ENCODE measurements at places on chromosomes 5 and 9.

GRCh38 chr5:85017261-85017660 lies 632.6 kb upstream of the EDIL3 start:
- no peak for DNase-seq

GRCh38 chr5:95900383-95900958 lies 61.2 kb downstream of the ELL2 start:
- DNase-seq, result no peak

DNA sequence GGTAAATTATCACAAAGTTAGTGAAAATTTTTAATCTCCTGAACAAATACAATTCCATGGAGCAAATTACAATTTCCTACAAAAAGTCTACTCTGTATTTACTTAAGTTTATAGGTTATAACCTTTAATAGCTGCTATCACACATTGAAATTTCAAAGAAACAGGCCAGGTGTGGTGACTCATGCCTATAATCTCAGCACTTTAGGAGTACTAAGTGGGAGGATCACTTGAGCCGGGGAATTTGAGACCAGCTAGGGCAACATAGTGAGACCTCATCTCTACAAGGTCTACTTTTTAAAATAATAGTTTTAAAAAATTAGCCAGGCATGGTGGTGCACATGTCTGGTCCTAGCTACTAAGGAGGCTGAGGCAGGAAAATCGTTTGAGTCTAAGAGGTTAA lies 50.3 kb downstream of the HINT1 start:
- no peak for DNase-seq

- DNase-seq, result peak; percentile 88
Observed at GRCh38 chr5:172175263-172175719, 12.7 kb downstream of the STK10 start.

- no peak for DNase-seq
Observed at GRCh38 chr9:91839926-91840465, 110.0 kb downstream of the ROR2 start.

DNA sequence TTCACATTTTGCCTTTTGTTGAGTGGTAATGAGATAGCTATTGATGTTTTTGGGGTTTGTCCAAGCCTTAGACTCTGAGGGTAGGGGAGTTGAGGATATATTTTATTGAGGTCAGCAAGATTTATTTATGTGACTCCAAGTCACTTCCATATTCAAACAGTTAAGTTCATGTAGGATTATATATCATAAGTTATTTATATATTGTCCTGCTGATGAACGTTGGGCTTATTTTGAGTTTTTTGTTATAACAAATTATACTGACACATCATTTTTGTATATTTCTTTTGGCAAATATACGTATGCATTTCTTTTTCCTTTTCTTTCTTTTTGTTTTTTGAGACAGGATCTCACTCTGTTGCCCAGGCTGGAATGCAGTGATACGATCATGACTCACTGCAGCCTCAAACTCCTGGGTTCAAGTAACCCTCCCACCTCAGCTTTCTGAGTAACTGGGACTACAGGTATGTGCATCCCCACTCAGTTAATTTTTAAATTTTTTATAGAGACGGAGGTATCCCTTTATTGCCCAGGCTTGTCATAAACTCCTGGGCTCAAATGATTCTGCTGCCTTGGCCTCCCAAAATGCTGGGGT lies 23.5 kb upstream of the IL12B start:
- no peak for DNase-seq

- no peak for DNase-seq
Observed at GRCh38 chr5:84382363-84383295, 2.1 kb downstream of the EDIL3 start.

- no peak for DNase-seq
Observed at GRCh38 chr5:133801955-133802751, 166.3 kb downstream of the C5orf15 start.

DNA sequence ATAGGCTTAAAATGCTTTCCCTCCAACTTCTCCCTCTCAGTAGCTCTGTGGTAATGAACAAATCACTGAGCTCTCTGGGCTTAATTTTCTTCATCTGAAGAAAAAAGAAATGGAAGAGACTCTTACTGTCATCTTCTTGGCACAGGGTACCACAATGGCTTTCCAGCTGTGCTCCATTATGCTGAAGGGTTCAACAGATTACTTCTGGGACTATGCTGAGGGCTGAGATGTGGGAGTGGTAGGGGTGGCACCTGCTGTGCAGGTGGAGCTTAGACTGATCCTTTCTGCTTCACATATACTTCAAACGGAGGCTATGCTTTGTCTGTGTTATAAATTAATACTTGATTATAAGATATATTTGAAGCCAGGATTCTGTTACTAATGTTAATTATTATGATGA lies 840.2 kb upstream of the C9orf72 start:
- no peak for DNase-seq

GRCh38 chr9:115164511-115164974 lies 46.6 kb upstream of the TNC start:
- DNase-seq, result no peak

- DNase-seq, result no peak
Observed at GRCh38 chr9:136713550-136713949, 1.2 kb downstream of the DIPK1B start.

DNA sequence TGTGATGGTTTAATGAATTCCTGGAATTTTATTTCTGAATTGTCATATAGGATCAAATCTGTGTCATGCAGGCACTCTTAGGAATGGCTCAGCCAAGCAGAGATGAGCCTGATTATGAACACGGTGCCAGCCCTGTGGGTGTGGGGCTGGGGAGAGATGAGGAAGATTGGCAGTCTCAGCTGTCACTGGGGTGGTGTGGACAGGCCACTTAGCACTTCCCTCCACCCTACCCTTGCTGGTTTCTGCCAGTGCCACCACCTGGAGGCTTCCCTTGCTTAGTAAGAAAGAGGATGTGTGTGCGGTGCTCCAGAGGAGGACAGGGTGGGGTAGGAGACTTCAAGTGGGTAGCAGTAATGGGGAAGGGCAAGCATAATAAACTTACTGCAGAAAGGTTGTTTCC lies 226.6 kb downstream of the CD180 start:
- DNase-seq, result no peak

GRCh38 chr9:123456011-123456410 lies 100.0 kb downstream of the CRB2 start:
- no peak for DNase-seq

GRCh38 chr5:114153392-114153791 lies 208.5 kb upstream of the KCNN2 start:
- no peak for DNase-seq

- DNase-seq, result no peak
Observed at GRCh38 chr5:59887274-59887673, 6.3 kb downstream of the PDE4D start.

DNA sequence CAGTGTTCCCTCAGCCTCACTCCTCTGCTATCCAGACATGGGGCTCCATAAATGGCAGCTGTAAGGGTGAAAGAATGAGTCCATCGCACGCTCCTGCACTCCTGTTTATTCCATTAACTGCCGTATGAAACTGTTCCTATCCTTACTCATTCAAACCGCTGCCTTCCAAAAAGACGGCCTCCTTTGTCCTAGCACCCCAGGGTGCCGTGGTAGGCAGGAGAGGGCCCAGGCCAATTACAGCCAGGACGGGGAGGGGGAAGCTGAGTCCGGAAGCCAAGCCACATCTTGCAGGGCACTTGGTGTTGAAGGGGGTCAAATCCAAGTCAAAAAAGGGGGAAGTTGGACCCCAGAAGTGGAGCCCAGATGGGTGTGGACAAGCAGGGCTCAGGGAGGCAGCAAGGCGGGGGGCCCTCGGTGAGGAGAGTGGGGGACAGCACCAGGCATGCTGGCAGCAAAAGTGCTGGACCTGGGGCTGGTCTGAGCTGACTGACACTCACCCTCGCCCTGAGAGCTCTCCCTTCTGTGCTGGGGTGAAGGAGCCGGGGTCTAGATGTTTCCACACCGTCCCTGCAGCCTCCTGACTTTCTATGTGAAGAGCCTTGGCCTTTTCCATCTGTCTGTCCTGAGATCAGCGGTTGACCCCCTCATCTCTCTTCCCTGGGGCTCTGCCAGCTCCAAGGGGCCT lies 63.3 kb downstream of the COL23A1 start:
- no peak for DNase-seq

- DNase-seq, result no peak
Observed at GRCh38 chr9:124595743-124596142, 88.5 kb upstream of the NR5A1 start.

- DNase-seq, result no peak
Observed at GRCh38 chr9:120655005-120655622, 59.2 kb downstream of the MEGF9 start.

GRCh38 chr9:111381006-111381405 lies 51.0 kb upstream of the OR2K2 start:
- no peak for DNase-seq

- DNase-seq, result no peak
Observed at GRCh38 chr9:38337706-38338264, 54.7 kb upstream of the ALDH1B1 start.

DNA sequence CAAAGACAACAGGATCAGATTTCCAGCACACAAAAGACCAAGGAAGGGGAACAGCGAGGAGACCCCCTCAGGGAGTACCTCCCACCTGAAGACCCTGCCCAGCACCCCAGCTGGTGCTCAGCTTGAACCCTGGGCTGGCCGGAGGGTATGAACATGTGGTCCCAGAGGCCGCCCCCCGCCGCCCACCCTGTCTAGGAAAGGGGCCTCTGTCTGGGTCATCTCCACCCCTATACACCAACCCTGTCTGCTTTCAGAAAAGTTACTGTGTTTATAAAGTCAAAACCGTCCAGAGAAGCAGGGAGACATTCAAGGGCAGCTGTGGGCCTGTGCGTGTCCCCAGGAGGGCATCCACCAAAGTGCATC lies 72.2 kb downstream of the ADAMTS2 start:
- no peak for DNase-seq

DNA sequence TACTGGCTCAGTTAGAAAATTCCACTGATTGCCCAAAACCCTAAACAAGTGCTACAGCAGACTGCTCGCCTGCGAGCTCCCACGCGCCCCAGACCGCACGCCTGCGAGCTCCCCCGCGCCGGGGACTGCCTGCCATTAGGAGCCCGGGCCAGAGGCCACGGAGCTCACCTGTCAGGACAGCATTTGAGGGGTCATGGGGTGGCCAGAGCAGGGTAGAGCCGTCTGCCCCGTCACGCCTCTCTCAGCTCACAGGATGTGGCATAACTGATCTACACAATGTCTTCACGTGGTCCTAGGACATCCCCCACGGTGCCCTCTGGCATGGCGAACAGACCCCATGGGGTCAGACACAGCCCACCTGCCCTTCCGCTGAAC lies 29.1 kb upstream of the LRRC14B start:
- DNase-seq, result no peak

- DNase-seq, result no peak
Observed at GRCh38 chr9:133124907-133125275, 3.9 kb upstream of the RALGDS start.

- no peak for DNase-seq
Observed at GRCh38 chr5:147450606-147451005, 59.3 kb downstream of the DPYSL3 start.

- DNase-seq, result no peak
Observed at GRCh38 chr5:131957721-131958441, 12.4 kb upstream of the MEIKIN start.

DNA sequence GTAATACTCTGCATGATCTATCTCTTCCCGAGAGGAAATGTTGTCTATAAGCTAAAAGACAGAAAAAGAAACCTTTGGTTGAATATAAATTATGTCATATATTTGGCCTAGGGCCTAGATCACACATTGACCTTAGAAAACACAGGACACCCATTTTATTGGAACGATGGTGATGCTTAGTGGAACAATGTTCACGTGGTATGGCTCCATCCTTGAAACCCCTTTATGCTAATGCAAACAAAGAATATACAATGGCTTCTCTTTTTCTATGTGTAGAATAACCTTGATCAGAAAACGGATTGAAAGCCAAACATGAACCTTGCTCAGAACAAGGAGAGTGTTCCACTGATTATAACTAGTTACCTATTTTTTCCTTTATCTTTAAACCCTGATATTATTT lies 24.5 kb downstream of the MRPS27 start:
- DNase-seq, result no peak

- no peak for DNase-seq
Observed at GRCh38 chr5:160382346-160382745, 11.9 kb upstream of the C1QTNF2 start.

DNA sequence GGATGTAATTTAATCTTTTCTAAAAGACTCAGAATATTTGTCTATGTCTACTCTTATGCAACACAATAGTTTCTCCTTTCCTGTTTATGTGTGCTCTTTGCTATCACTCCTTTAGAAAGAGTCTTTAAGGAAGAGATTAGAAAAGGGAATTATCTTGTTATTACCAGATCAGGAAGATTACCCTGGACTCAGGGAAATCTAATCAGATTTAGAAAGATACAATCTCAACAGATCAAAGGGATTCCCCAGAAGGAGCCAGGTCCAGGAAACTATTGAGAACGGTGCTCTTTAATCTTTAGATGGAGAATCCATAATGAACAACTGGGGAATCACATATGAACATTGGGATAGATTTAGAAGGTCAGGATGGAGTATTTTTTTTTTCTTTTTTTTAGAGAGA lies 32.4 kb upstream of the ZFR start:
- DNase-seq, result no peak

GRCh38 chr9:21454149-21454548 lies 13.9 kb downstream of the IFNA1 start:
- no peak for DNase-seq

DNA sequence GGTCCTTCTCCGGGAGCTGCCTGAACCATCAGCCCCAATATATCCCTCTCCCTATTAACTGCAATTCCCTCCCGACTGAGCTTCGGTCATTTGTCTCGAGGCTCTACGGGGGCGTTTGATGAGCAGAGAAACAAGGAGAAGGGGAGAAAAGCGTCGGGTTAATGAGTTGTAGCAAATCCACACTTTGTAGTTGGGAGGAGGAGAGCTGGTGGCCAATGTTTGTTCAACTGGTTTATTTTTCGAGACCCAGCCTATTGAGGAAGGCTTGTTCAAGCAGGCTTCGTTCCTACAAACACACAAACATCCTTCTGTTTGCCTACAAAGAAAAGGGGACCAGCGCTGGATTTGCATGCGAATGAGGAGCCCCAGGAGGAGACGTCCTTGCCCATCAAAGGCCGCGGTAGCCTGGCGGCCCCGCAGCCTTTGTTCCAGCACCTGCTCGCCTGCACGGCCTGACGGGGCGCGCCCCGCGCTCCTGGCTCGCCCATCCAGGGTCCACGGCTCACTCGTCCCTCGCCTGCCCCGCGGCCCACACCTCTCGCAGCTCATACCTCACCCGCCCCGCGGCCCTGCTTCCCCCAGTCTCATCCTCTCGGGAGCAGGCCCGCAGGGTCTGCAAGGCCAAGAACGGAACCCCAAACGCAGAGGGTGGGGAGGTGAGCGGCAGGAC lies 4.6 kb downstream of the FOXD1 start:
- DNase-seq, result no peak

- no peak for DNase-seq
Observed at GRCh38 chr9:112900901-112901300, 10.2 kb upstream of the SLC46A2 start.

Measured in CD8-positive, alpha-beta T cell (primary cell).